Type B pancreatic cell (in vitro differentiated cells): ENCODE measurements at places on chromosomes 12 and 14. TPM values are rescaled to one million over a fixed set of nuclear protein-coding genes. Genes with fewer than 3 reads are reported as not detected.

Gene TAS2R14
- 2.7 and 2.8 TPM in 2 replicates for total RNA-seq

Gene DPY19L2
- 9.3 and 25.0 TPM in 2 replicates for total RNA-seq

Gene PLA2G1B
- not detected in 2 replicates for total RNA-seq

Gene WNT5B
- 11.3 and 42.9 TPM in 2 replicates for total RNA-seq

Gene SERPINA3
- 3.5 and 7.1 TPM in 2 replicates for total RNA-seq

GRCh38 chr14:33414041-33414440 is 475.4 kb downstream of the NPAS3 start:
- DNase-seq = no peak

- DNase-seq = no peak
Measured at GRCh38 chr12:122474324-122474716, 26.4 kb downstream of the ZCCHC8 start.

DNA sequence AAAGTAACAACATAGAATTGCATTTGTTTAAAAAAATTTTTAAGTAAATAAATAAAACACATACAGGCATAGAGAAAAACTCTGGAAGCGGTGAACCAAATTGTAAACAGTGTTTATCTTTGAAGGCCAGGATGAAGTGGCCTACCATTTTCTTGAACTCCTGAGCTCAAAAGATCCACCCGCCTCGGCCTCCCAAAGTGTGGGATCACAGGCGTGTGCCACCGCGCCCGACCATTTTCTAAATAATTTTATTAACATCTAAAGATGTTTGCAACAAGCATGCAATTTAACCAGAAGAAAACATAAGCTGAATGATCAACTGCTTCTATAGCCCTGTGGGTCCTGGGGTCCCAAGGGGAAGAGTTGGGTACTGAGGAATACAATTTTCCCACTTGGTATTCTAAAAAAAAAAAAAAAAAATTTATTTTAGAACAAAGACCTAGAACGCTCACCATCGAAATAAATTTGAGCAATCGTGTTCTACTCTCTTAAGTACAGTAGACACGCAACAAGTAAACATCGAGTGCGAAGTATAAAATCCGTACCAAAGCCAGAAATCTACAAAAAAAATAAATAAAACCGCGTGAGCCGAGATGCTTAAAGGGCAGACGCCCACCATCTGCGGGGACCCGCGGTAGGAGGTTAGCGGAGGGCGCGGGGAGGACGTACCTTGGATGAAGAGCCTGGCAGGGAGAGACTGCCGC is 484 bp downstream of the MIS18BP1 start:
- DNase-seq = no peak

- no peak for DNase-seq
Measured at GRCh38 chr14:94466706-94467370, 9.2 kb downstream of the SERPINA9 start.

- no peak for DNase-seq
Measured at GRCh38 chr12:111411185-111411764, 5.6 kb downstream of the SH2B3 start.

DNA sequence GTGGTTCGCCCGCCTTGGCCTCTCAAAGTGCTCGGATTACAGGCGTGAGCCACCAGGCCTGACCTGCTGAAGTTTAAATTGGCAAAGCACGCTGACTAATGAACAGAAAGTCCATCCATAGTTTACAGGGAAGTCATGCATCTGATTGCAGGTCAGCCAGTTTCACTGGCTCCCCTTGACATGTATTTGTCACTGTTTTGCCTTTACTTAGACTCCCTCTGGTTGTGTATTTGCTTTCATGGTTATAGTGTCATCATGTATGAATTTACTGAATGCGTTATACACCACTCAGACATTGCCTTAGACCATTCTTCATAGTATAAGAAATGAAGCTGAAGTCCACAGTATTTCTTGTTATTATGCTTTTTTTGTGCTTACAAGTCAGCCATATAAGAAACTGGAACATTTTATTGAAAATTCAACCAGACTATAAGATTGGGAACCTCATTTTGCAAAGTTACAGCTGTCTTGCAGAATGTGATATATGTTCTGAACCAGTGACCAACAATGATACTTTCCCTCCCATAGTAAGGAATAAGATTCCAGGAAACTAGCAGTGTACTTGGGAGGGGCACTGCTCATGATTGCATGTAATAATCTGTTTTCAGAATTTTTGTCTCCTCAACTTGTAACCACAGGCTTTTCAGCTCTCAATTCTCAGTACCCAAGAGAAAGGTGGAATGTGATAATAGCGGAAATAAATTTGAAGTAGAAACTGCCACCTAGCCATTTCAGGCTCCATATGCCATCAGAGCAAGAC is 51.9 kb upstream of the ATF7IP start:
- no peak for DNase-seq

- no peak for DNase-seq
Measured at GRCh38 chr14:93543766-93544165, 113.0 kb downstream of the UNC79 start.

DNA sequence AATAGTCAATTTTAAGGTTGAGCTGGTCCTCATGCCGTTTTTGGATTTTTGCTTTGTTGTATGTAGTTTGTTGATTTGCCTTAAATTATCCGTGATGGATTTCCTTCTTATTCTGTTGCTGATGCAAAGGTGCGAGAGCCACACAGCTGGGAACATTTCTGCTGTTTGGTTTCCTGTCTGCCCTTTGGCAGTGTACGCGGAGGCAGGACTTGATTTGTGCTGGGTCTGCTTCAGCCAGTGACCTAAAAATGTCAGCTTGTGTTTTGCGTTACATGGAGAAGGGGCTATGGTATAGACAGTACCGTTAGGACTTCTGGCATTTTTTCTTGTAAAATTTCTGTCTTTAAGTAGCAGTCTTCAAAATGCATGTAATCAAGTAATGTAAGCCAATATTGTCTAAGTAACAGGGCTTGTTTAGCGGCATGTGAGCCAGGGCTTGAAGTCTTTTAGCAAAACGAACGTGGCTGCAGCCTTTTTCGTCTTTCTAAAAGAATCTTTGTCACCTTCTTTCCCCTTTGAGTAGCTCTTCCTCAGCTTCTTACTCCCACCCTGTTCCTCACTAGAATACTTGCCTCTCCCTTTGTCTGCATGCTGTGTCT is 18.2 kb upstream of the RD3L start:
- DNase-seq = no peak

DNA sequence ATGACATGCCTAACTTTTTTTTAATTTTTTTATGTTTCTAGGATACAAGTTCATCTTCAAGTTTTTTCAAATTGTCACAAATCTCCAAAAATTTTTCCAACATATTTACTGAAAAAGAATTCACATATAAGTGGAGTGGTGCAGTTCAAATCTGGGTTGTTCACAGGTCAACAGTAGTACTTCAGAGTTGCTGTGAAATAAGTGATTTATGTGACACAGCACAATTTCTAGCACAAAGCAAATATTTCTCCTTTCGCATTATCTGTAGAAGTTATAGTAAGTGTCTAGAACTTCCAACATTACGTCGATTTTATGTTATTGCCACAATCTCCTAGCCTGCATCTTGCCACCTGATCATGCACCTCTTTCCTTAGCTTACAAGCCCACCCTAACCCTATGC is 9.7 kb upstream of the KRT2 start:
- DNase-seq = no peak

GRCh38 chr12:111458546-111459172 is 52.9 kb downstream of the SH2B3 start:
- no peak for DNase-seq

DNA sequence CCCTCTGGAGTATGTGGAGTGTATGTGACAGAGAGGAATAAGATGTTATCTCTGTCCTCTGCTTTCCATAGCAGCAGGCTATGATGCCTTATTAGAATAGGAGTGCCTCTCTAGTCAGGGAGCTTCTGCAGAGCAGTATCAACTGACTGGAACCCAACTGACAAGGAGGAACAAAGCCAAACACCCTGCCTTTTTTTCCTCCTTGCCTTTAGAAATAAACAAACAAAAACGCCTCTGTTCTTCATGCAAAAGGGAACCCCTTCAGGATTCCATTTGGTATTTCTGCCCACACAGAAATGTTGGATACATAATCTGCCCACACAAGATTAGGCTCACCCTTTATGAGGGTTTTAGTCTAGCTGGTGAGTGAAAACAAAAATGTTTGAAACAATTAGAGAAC is 50.3 kb downstream of the VRK1 start:
- DNase-seq = no peak

GRCh38 chr14:103118018-103118662 is 5.1 kb upstream of the TNFAIP2 start:
- DNase-seq = no peak

GRCh38 chr12:119479121-119479561 is 114.4 kb upstream of the TMEM233 start:
- DNase-seq = no peak

DNA sequence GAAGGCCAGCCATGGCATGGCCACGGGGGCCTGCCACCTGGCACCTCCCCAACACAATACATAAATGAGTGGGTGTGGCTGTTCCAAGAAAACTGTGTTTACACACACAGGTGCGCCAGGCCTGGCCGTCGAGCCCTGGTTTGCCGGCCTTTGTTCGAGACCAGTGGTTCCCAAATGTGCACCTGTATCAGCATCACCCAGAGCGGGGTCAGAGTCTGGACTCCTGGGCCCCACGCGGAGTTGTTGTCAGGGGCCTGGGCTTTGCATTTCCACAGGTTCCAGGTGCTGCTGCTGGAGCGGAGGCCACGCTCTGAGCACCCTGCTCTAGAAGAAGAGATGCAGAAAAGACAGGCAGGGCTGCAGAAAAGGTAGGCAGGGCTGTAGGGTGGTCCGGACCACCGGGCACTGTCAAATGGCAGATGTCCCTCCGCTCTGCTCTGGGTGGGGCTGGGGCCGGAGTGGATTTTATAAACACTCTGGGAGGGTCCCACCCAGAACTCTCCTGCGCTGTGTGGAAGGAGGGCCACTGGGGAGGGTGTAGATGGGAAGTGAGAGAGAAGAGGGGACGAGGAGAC is 4.2 kb upstream of the ASPG start:
- DNase-seq = no peak

GRCh38 chr14:50039734-50040400 is 76.5 kb downstream of the VCPKMT start:
- DNase-seq = no peak

- no peak for DNase-seq
Measured at GRCh38 chr12:3933074-3933818, 60.0 kb upstream of the PARP11 start.

GRCh38 chr14:24054646-24055045 is 2.8 kb downstream of the CARMIL3 start:
- no peak for DNase-seq

DNA sequence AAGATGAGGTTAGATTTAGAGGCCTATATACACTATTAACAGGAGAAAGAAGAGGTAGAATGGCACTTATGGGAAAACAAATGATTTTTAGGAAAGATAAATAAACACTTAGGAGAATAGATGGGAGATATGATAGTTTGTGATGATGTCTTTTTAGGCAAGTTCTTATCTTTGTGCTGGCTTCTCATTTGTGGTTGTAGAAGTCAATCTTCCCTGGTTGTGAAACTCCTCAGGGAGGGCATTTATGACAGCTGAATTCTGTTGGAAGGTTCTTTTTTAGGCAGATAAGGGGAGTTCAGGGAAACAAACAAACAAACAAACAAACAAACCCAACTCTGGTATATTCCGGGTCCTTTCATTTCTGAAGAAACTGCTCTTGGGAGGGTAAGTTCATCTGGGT is 311.8 kb downstream of the AEBP2 start:
- DNase-seq = no peak

DNA sequence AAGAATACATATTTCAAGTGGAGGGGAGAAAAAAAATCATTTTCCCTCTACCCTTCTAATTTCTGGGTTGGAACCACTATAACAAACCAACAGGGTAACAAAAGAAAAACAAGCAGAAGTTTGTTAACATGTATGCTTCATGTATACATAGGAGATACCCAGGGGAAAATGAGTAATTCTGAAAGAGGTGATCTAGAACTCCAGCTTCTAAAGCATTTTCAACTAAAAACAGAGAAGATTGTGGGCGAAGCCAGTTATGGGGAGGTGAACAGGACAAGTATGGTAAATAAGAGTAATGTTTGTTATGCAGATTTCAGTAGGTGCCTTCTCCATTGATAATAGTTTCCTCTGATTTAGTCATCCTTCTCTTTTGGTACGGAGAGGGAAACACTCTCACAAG is 16.7 kb downstream of the FNTB start:
- DNase-seq = no peak

- DNase-seq = no peak
Measured at GRCh38 chr14:63164108-63164683, 40.0 kb upstream of the RHOJ start.

DNA sequence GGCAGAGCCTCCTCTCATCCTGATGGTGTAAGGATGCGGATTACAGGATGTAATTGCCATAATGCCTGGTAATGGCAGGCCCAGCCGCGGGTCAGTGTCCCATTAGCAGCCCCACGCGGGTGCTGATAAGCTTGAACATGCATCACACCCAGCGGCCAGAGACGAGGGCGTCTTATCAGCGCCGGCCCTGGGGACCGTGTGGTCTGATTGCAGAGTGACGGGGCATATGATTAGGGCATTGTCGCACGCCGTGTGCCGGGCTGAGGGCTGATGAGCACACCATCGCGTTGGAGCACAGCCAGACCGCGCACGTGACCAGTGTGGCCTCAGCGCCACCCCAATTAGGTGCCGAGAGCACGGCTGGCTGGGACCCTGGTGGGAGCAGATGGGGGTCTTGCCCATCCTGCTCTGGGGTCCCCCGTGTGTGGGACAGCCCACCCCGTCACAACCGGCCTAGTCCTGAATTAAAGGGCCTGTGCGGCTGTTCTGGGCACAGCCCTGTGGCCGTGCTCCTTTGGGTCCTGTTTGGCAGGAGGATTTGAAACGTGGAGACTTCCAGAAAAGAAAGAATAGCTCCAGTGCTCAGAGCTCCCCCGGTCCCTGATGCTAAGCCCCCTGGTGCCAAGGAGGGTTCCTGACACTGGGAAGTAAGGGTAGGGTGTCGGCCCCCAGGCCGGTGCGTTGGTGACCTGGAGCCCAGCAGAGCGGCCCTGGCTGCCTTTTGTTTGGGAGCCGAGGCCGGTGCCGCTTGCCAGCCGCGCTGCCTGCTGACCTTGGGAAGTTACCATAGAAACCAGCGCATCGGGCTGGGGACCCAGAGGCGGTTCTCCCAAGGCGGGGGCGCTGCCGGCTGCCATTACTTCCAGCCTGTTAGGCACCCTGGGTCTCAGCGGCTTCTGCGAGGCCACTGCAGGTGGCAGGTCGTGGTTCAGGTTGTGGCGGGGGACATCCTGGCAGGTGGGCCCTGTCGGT is 20.7 kb downstream of the KIF26A start:
- no peak for DNase-seq

GRCh38 chr14:61193476-61193875 is 87.7 kb downstream of the TMEM30B start:
- DNase-seq = no peak

- DNase-seq = no peak
Measured at GRCh38 chr12:61362037-61362436, 898.2 kb upstream of the USP15 start.

DNA sequence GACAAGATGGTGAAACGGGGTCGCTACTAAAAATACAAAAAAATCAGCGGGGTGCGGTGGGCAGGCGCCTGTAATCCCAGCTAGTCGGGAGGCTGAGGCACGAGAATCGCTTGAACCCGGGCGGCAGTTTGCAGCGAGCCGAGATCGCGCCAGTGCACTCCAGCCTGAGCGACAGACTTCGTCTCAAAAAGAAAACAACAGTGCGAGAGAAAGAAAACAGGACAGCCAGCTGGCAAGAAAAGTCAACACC is 633 bp upstream of the RNU4-2 start:
- no peak for DNase-seq
